Mesenchymal stem cell (in vitro differentiated cells and primary cell): ENCODE measurements at places on chromosomes 1 and 21.

- peaks cover 2% of the 10 kb centered on the region for H3K4me1 ChIP-seq
- H3K27ac ChIP-seq: no peak overlapping the region
- H3K36me3 ChIP-seq: no peaks in the 10 kb centered on the region
Measured at GRCh38 chr1:186730951-186731729, 50.9 kb upstream of the PTGS2 start.

- H3K4me1 ChIP-seq: peaks cover 5% of the 10 kb centered on the region
- H3K4me3 ChIP-seq: no peak overlapping the region
- no peaks in the 10 kb centered on the region for H3K36me3 ChIP-seq
- H3K27ac ChIP-seq: no peak overlapping the region
Measured at GRCh38 chr21:42285569-42286245, 29.5 kb downstream of the TFF3 start.

DNA sequence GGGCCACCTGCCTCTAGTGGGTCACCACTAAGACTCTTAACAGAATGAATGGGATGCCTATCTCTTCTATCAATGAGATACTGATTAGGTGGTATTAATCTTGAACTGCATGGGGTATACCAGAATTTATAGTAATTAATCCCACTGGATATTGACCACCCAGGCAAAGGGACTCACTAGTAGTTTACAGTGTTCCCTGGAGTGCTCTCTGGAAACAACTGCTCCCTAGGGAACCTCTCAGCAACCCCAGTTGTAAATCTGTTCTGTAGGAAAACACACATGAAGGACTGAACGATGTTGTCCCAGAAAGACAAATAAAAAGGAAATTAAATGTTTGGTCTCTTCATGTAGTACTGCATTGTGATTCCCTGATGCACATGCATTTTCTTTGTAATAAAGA, 430.5 kb downstream of the HLX start:
- H3K27me3 ChIP-seq: no peaks in the 10 kb centered on the region
- no peak overlapping the region for H3K27ac ChIP-seq
- peaks cover 7% of the 10 kb centered on the region for H3K4me1 ChIP-seq
- no peak for DNase-seq
- H3K36me3 ChIP-seq: no peaks in the 10 kb centered on the region

DNA sequence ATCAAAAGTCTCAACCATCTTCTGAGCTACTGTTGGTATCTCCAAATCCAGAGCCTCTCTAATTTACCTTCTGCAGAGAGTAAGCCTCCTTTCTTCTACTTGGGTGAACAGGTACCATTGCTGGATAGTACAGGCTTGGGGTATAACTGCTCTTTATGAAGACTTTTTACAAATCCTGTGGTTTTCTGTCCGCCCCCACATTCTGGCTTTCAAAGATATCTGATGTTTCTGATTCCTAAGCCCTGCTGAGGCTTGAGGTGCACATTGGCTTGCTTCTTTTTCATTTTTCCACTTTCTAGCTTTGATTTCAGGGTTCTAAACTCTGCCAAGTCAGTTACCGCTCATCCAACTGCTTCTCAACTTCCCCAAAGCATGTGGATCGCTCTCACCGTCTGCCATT, 37.1 kb downstream of the TENT5C start:
- DNase-seq: no peak
- peaks cover 36% of the 10 kb centered on the region for H3K27me3 ChIP-seq
- no peak overlapping the region for H3K27ac ChIP-seq
- H3K4me1 ChIP-seq: no peaks in the 10 kb centered on the region
- no peak overlapping the region for H3K4me3 ChIP-seq
- H3K36me3 ChIP-seq: no peaks in the 10 kb centered on the region

GRCh38 chr1:109623601-109624161, 4.0 kb downstream of the AMPD2 start:
- H3K36me3 ChIP-seq: peaks cover 28% of the 10 kb centered on the region
- no peaks in the 10 kb centered on the region for H3K27me3 ChIP-seq
- H3K27ac ChIP-seq: no peak overlapping the region
- peaks cover 68% of the 10 kb centered on the region for H3K4me1 ChIP-seq

DNA sequence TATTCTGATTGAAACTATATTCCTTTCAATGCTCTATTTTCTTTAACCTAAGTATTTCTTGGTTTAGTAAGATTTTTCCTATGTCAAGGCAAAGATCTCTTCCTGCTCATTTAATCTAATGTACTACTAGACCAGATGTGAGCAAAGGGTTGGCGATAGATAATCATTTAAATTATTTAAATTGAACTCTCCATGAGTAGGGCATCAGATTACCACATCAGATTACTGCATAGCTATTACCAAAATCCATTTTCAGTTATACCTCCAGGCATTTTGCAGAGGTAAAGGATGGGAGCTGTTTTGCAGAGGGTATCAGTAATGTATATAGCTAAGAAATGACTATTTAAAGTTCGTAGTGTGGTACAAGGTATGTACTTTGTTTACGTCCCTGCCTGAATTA, 607.9 kb downstream of the PTPRC start:
- H3K27me3 ChIP-seq: no peaks in the 10 kb centered on the region
- H3K4me3 ChIP-seq: no peak overlapping the region
- no peaks in the 10 kb centered on the region for H3K4me1 ChIP-seq
- no peaks in the 10 kb centered on the region for H3K36me3 ChIP-seq
- DNase-seq: no peak
- no peak overlapping the region for H3K27ac ChIP-seq

GRCh38 chr1:61853583-61853982, 111.3 kb downstream of the PATJ start:
- no peak overlapping the region for H3K4me3 ChIP-seq
- no peaks in the 10 kb centered on the region for H3K27me3 ChIP-seq
- H3K4me1 ChIP-seq: no peaks in the 10 kb centered on the region
- H3K36me3 ChIP-seq: peaks cover 6% of the 10 kb centered on the region

DNA sequence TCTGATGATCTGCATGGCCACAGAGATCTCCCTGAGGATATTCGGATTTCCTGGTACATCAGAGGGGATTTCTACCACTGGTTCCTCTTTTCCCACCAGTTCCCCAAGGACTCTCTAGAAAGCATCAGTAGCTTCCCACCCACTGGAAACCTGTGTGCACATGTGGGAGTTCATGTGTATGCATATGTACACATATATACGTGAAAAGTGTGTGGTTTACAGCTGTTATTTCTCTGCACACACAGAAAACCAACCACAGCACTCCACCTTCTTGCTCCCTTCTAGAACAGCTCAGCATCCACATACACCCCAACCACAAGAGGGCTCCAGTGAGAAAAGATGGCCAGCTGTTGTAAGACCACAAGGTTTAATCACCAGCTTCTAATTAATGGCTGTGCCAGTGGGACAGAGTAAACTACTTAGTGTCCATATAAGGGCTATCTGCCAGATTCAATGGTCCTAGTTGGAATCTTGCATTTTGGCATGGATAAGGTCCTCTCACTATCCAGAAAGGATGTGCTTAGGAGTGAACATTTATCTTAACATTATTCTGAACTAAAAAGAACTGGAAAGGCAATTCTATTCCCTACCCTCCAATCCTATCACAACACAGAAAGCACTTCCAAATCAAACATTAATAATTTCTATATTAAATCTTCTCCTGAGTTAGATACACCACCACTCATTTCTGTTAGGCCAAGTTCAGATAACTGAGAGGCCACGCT, 24.1 kb downstream of the GPR3 start:
- DNase-seq: peak; percentile 87
- peaks cover 9% of the 10 kb centered on the region for H3K4me1 ChIP-seq
- H3K4me3 ChIP-seq: no peak overlapping the region
- peaks cover 21% of the 10 kb centered on the region for H3K36me3 ChIP-seq

DNA sequence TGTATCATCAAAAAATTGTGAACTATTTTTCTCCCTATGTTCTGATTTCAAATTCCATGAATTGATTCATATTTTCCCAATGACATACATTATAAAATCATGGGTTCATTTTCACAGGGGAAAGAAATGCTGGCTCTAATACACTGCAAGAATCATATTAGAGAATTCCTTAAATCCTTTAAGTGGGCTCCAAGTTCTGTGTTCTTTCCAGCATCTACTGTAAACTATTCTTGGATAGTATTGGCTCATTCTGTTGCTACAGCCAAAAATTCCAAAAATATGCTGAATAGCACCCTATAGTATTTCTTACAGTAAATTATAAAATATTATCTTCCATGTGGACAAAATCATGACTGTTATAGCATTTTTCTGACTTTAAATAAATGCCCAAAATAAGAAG, 19.0 kb upstream of the C1orf105 start:
- no peak overlapping the region for H3K4me3 ChIP-seq
- H3K27me3 ChIP-seq: no peaks in the 10 kb centered on the region
- H3K27ac ChIP-seq: no peak overlapping the region
- H3K4me1 ChIP-seq: peaks cover 2% of the 10 kb centered on the region
- DNase-seq: no peak

GRCh38 chr1:67339623-67340343, 32.1 kb downstream of the IL12RB2 start:
- no peaks in the 10 kb centered on the region for H3K36me3 ChIP-seq
- H3K27me3 ChIP-seq: no peaks in the 10 kb centered on the region

DNA sequence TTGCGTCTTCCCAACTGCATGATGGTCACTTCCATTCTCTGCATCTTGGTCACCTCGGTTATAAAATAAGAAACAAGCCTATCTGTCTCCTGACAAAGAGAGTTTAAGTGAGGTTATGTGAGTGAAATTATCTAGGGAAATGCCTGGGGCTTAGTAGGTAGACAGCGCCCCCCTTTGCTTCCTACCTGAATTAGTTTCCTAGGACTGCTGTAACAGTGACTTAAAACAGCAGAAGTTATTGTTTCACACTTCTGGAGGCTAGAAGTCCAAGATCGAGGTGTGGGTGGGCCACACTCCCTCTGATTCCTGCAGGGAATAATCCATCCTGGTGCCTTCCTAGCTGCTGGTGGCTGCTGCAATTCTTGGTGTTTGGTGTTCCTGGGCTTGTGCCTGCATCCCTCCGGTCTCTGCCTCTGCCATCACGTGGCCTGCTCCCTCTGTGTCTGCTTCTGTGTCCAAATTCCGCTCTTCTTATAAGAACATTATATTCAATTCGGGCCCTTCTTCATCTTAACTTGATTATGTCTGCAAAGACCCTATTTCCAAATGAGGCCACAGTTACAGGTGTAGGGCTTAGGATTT, 92.6 kb downstream of the IGSF21 start:
- H3K36me3 ChIP-seq: no peaks in the 10 kb centered on the region
- H3K4me3 ChIP-seq: no peak overlapping the region
- peaks cover 1% of the 10 kb centered on the region for H3K4me1 ChIP-seq
- no peak for DNase-seq

GRCh38 chr1:55820501-55820900, 605.3 kb upstream of the USP24 start:
- H3K27ac ChIP-seq: no peak overlapping the region
- no peak for DNase-seq
- no peaks in the 10 kb centered on the region for H3K36me3 ChIP-seq
- no peaks in the 10 kb centered on the region for H3K27me3 ChIP-seq
- H3K4me3 ChIP-seq: no peak overlapping the region
- no peaks in the 10 kb centered on the region for H3K4me1 ChIP-seq

DNA sequence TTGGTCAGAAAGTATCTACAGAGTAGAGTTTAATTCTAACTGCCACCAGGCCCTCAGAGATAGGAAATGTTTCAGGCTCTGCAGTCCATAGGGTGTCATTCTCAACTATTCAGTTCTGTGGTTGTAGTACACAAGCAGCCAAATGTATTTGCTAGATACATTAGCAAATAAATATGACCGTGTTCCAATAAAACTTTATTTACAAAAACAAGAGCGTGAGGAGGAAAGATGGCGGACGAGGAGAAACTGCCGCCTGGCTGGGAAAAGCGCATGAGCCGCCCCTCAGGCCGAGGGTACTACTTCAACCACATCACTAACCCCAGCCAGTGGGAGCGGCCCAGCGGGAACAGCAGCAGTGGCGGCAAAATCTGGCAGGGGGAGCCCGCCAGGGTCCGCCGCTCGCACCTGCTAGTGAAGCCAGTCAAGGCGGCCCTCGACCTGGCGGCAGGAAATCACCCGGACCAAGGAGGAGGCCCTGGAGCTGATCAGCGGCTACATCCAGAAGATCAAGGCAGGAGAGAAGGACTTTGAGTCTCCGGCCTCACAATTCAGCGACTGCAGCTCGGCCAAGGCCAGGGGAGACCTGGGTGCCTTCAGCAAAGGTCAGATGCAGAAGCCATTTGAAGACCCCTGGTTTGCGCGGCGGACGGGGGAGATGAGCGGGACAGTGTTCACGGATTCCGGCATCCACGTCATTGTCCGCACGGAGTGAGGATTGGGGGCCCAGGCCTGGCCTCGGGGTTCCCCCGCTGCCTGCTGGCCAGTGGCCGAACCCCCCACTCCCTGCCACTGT, 286.1 kb downstream of the LRRC40 start:
- H3K36me3 ChIP-seq: no peaks in the 10 kb centered on the region
- no peaks in the 10 kb centered on the region for H3K27me3 ChIP-seq
- DNase-seq: no peak
- no peak overlapping the region for H3K4me3 ChIP-seq
- H3K27ac ChIP-seq: no peak overlapping the region

DNA sequence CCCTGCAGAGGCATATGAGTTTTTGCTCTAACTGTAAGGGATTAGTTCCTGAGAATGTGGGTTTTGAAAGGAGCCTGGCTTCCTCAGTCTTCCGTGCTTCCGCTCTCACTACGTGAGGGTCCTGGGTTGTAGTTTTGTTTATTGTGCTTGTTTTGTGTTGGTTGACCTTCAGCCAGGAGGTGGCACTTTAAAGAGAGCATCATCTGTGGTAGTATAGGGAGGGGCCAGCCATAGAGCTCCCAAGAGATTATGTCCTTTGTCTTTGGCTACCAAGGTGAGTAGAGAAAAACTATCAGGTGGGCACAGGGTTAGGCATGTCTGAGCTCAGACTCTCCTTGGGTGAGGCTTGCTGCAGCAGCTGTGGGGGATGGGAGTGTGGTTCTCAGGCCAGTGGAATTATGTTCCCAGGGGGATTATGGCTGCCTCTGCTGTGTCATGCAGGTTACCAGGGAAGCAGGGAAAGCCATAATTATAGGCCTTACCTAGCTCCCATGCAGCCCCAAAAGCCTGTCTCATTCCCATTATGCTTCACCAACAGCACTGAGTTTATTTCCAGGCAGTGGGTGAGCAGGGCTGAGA, 23.5 kb downstream of the CYP4B1 start:
- H3K27ac ChIP-seq: no peak overlapping the region
- H3K4me3 ChIP-seq: no peak overlapping the region
- no peak for DNase-seq
- no peaks in the 10 kb centered on the region for H3K4me1 ChIP-seq
- no peaks in the 10 kb centered on the region for H3K27me3 ChIP-seq
- H3K36me3 ChIP-seq: no peaks in the 10 kb centered on the region

DNA sequence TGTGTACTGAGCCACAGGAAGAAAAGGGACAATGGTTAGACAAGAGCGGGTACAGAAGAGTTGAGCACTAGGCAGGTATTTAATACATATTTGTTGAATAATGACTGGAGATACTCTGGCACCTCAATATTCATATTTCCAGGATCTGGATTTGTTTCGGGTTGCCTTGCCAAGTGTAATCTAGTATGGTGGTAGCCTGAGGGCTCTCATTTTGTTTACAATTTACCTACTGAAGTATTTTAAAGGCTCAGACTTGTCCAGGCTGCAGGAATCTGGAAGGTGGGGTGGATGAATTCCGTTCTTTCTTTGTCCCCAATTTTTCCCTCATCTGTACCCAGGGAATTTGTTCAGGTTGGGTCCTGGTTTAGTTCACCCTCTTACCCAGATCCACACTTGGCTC, 95.0 kb downstream of the CACHD1 start:
- DNase-seq: no peak
- H3K36me3 ChIP-seq: no peaks in the 10 kb centered on the region
- H3K4me3 ChIP-seq: no peak overlapping the region
- H3K27me3 ChIP-seq: no peaks in the 10 kb centered on the region

- no peak overlapping the region for H3K4me3 ChIP-seq
- no peak for DNase-seq
- H3K27ac ChIP-seq: no peak overlapping the region
- H3K36me3 ChIP-seq: no peaks in the 10 kb centered on the region
- no peaks in the 10 kb centered on the region for H3K4me1 ChIP-seq
- no peaks in the 10 kb centered on the region for H3K27me3 ChIP-seq
Measured at GRCh38 chr1:173297798-173298391, 90.8 kb upstream of the TNFSF4 start.
